ENCODE measurements at places on chromosomes 4 and X.

GRCh38 chr4:7618361-7618760 is 183.6 kb upstream of the PSAPL1 start:
- no peak overlapping the region for H3K4me3 ChIP-seq
- H3K4me1 ChIP-seq, result no peaks in the 10 kb centered on the region
- no peak for DNase-seq
- no peaks in the 10 kb centered on the region for H3K27me3 ChIP-seq
- H3K36me3 ChIP-seq, result no peaks in the 10 kb centered on the region

GRCh38 chr4:36088542-36088941 is 155.8 kb downstream of the ARAP2 start:
- DNase-seq, result no peak
- no peak overlapping the region for H3K4me3 ChIP-seq
- H3K36me3 ChIP-seq, result peaks cover 7% of the 10 kb centered on the region
- H3K27ac ChIP-seq, result no peak overlapping the region
- no peaks in the 10 kb centered on the region for H3K27me3 ChIP-seq

DNA sequence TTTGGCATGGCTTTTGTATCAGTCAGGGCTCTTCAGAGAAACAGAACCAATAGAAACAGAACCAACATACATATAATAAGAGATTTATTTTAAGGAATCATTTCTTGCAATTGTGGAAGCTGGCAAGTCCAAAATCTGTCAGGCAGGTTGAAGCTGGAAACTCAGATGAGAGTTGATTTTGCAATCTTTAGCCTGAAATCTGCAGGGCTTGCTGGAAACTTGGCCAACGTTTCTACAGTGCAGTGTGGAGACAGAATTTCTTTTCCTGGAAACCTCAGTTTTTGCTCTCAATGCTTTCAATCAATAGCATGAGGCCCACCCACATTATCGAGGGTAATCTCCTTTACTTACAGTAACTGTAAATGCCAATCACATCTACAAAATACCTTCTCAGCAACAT is 45.4 kb downstream of the COMMD8 start:
- H3K27ac ChIP-seq, result no peak overlapping the region
- no peak overlapping the region for H3K4me3 ChIP-seq
- no peaks in the 10 kb centered on the region for H3K4me1 ChIP-seq
- no peaks in the 10 kb centered on the region for H3K36me3 ChIP-seq

GRCh38 chrX:43165343-43165920 is 387.5 kb upstream of the PPP1R2C start:
- no peaks in the 10 kb centered on the region for H3K4me1 ChIP-seq
- no peak overlapping the region for H3K4me3 ChIP-seq
- no peaks in the 10 kb centered on the region for H3K36me3 ChIP-seq
- H3K27ac ChIP-seq, result no peak overlapping the region
- DNase-seq, result no peak

- no peaks in the 10 kb centered on the region for H3K36me3 ChIP-seq
- no peak overlapping the region for H3K4me3 ChIP-seq
- H3K27me3 ChIP-seq, result no peaks in the 10 kb centered on the region
- H3K4me1 ChIP-seq, result peaks cover 16% of the 10 kb centered on the region
- no peak overlapping the region for H3K27ac ChIP-seq
Measured at GRCh38 chr4:8240211-8241041, 29.1 kb upstream of the HTRA3 start.

DNA sequence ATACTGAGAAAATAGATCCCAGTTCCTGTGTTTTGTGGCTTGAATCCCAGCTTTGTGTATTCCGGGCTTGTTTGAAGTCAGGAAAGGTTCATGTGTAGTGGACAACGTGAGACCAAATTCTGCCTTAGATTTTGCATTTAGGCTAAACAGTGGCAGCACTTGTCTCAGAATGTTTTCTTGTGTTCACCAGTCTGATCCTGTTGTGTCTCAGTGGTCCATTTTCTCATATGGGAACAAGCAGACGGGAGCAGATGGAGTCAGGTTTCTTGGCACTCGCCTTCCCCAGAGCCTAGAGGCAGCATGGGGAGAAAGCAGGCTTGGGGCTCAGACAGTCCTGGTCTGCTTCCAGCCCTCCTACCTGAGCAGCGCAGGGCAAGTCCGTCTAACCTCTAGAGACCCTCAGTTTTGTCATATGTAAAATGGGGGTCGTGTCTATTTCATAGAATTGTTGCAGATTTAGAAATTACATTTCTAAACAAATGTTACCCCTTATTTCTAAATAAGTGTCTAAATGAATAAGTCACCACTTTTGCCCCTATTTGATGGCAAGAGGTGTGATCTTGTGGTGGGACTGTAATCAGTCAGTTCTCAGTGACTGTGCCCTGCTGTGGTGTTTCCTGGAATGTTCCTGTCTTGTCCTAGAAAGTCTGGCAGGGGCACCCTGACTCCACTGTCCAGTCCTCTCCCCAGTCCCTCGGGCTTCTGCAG is 28.3 kb upstream of the MSANTD1 start:
- DNase-seq, result no peak
- H3K4me3 ChIP-seq, result no peak overlapping the region
- H3K27ac ChIP-seq, result no peak overlapping the region

GRCh38 chr4:165678236-165678935 is 194.7 kb upstream of the TLL1 start:
- no peaks in the 10 kb centered on the region for H3K36me3 ChIP-seq
- H3K27ac ChIP-seq, result no peak overlapping the region
- no peaks in the 10 kb centered on the region for H3K4me1 ChIP-seq
- H3K27me3 ChIP-seq, result no peaks in the 10 kb centered on the region
- DNase-seq, result no peak

GRCh38 chrX:48919360-48919841 is 577 bp upstream of the PIM2 start:
- peaks cover 5% of the 10 kb centered on the region for H3K4me1 ChIP-seq
- DNase-seq, result no peak
- no peak overlapping the region for H3K4me3 ChIP-seq
- no peaks in the 10 kb centered on the region for H3K27me3 ChIP-seq
- H3K36me3 ChIP-seq, result no peaks in the 10 kb centered on the region

GRCh38 chrX:6813836-6814370 is 279.0 kb upstream of the VCX3A start:
- no peak overlapping the region for H3K27ac ChIP-seq
- no peak for DNase-seq
- no peaks in the 10 kb centered on the region for H3K27me3 ChIP-seq
- H3K4me1 ChIP-seq, result no peaks in the 10 kb centered on the region

GRCh38 chr4:21768349-21769310 is 179.9 kb downstream of the KCNIP4 start:
- DNase-seq, result no peak
- no peak overlapping the region for H3K27ac ChIP-seq
- no peaks in the 10 kb centered on the region for H3K4me1 ChIP-seq
- H3K36me3 ChIP-seq, result no peaks in the 10 kb centered on the region
- H3K27me3 ChIP-seq, result no peaks in the 10 kb centered on the region

DNA sequence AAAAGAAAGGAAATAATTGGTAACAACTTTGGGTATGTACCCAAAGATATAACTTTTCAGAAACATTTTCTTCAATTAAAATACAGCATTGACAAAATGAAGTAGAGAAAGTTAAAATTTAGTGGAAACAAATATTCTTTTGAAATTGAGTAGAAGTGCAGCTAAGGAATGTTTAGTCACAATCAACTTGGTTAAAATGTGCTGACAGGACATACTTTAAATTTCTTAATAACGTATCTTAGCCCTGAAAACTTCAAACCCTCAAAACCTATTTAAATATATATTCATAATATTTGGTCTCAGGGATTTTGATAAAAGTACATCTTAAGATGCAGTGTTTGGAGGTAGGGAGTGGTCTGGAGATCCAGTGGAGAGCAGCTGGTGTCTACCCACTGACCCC is 240.8 kb downstream of the DKK2 start:
- H3K27ac ChIP-seq, result no peak overlapping the region
- no peak overlapping the region for H3K4me3 ChIP-seq
- no peak for DNase-seq
- no peaks in the 10 kb centered on the region for H3K36me3 ChIP-seq
- no peaks in the 10 kb centered on the region for H3K4me1 ChIP-seq

- no peak for DNase-seq
- peaks cover 32% of the 10 kb centered on the region for H3K4me1 ChIP-seq
- no peaks in the 10 kb centered on the region for H3K36me3 ChIP-seq
- no peaks in the 10 kb centered on the region for H3K27me3 ChIP-seq
Measured at GRCh38 chr4:73067971-73068394, 1.5 kb downstream of the COX18 start.

- no peak for DNase-seq
- H3K27me3 ChIP-seq, result no peaks in the 10 kb centered on the region
- H3K4me3 ChIP-seq, result no peak overlapping the region
- no peak overlapping the region for H3K27ac ChIP-seq
- H3K4me1 ChIP-seq, result no peaks in the 10 kb centered on the region
Measured at GRCh38 chrX:23127586-23127985, 127.8 kb downstream of the DDX53 start.

DNA sequence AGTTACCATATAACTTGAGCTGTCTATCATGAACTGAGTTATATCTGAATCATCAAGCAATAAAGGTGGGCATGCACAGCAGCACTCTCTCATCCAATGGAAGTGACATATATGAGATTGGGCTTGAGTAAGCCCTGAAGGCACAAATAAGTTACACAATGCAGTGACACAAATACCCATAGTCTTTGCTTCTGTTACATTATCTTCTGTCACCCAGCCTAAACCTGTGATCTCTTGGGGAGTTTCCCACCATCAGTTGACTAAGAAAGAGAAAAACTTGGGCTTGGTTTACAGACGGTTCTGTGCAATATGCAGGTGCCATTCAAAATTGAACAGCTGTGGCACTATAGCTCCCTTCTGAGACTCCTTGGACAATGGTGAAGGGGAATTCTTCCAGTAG is 138.8 kb upstream of the IL15 start:
- no peak overlapping the region for H3K27ac ChIP-seq
- H3K27me3 ChIP-seq, result no peaks in the 10 kb centered on the region
- no peak for DNase-seq
- no peaks in the 10 kb centered on the region for H3K4me1 ChIP-seq
- H3K36me3 ChIP-seq, result no peaks in the 10 kb centered on the region

GRCh38 chr4:74632634-74633033 is 161.7 kb downstream of the BTC start:
- no peaks in the 10 kb centered on the region for H3K36me3 ChIP-seq
- H3K4me3 ChIP-seq, result no peak overlapping the region
- peak; percentile 24 for DNase-seq
- H3K27me3 ChIP-seq, result no peaks in the 10 kb centered on the region
- H3K4me1 ChIP-seq, result no peaks in the 10 kb centered on the region

- DNase-seq, result no peak
- H3K27me3 ChIP-seq, result no peaks in the 10 kb centered on the region
- H3K4me3 ChIP-seq, result no peak overlapping the region
- no peaks in the 10 kb centered on the region for H3K4me1 ChIP-seq
- H3K27ac ChIP-seq, result no peak overlapping the region
Measured at GRCh38 chr4:123972031-123972430, 575.4 kb downstream of the SPRY1 start.

All from transverse colon (tissue), 4 donors.